ENCODE measurements at places on chromosomes 1 and 21.

GRCh38 chr1:9207086-9207485 lies 27.5 kb upstream of the H6PD start:
- DNase-seq: no peak

GRCh38 chr1:17909634-17910033 lies 154.5 kb downstream of the ACTL8 start:
- DNase-seq: no peak

DNA sequence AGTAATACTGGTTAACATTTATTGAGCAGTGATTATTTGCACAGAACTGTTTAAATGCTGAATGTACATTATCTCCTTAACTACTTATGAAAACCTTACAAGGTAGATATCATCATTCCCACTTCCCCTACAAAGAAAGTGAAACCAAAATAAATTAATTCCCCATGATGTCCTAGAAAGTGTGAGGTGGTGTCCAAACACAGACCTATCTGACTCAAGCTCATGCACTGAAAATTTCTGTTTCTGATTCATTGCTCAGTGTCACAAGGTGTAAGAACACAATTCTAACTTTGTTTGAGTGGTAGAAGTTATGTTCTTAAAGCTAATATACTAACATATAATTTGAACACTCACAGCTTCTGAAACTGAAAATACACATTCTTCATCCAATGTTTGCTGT lies 178.7 kb downstream of the MRPL39 start:
- no peak for DNase-seq

- no peak for DNase-seq
Measured at GRCh38 chr1:243293941-243294722, 38.3 kb downstream of the SDCCAG8 start.

DNA sequence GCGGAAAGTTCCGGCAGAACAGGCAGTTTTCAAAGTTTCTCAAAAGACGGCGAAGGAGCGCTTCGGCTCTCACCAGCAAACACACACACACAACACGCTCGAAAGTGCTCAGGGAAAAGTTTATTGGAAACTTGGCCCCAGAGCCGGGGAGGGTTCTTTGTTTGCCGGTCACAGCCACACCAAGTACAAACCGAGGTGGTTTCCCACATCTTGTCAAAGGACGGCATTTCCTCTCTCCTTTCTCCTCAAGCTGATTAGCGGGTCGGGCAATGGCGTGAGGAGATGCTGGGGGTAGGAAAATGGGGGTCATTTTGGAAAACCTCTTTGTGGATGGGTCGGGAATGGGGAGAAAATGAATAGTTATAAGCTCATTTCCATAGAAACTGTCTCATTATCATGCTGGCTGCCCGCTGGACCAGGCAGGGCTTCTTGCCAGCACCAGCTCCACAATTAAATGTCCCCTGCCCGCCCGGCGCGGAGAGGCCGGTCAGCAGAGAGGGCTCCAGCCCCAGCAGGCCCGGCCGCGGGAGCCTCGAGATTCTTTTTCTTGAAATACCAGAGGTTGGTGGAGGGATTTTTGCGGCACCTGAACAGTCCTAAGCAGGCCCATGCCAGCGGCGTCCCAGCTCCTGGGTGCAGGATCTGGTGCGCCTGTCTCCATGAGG lies 92.3 kb downstream of the PRDM16 start:
- DNase-seq: no peak

- DNase-seq: peak; percentile 55
Measured at GRCh38 chr1:207017615-207018559, 14.7 kb downstream of the C1orf116 start.

DNA sequence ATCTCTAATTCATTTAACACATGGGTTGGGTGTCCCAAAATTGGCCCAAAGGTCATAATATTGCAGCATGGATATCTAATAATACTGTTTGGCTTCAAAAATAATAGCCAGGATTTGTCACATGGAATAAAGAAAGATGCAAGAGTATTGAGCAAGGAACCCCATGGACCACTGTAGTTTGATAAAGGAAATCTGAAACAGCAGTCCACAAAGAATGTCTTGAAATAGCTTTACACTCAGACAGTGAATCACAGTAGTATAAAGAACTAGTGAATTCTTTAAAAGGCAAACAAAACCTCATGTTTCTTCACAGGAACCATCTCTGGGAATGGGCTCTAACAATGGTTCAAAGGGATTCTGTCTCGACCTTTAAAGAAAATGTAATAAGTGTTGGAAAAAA lies 576.1 kb upstream of the ZRANB2 start:
- DNase-seq: no peak

GRCh38 chr21:28228636-28228995 lies 764.1 kb downstream of the LTN1 start:
- DNase-seq: no peak

- no peak for DNase-seq
Measured at GRCh38 chr1:3192361-3192760, 123.4 kb downstream of the PRDM16 start.

DNA sequence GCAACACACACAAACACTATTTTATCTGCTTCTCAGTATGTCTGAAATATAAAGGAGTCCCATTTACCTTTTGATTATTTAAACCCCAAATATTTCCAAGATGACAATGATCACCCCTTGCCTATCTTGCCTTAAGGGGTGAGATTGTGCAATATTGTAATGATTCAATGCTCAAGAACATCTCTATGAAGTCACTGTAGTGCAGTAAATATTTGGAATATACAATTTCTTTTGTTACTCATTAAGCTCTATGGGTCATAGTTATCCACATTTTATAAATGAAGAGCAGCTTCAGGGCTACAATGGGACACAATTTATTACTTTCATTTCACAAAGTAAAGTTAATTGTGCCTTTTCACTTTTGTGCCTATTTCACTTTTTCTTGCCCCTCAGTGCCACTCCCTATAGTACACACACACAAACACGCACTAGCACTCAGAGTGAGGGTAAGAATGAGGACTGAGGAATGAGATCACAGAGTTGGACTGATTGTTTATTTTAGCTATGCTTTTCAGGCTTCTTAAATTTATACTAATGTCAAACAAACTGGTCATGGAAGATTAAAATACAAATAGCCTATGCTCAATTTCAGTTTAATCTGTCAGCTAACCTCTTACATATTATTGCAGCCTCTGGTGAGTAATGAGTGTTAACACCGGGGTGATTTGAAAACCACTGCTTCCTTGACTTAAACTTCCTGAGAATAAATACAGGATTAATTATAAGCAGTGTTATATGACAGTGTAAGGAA lies 521.0 kb upstream of the B3GALT2 start:
- no peak for DNase-seq

GRCh38 chr1:203464226-203464625 lies 11.4 kb upstream of the PRELP start:
- no peak for DNase-seq

GRCh38 chr1:70966018-70966638 lies 81.5 kb downstream of the PTGER3 start:
- peak; percentile 30 for DNase-seq

DNA sequence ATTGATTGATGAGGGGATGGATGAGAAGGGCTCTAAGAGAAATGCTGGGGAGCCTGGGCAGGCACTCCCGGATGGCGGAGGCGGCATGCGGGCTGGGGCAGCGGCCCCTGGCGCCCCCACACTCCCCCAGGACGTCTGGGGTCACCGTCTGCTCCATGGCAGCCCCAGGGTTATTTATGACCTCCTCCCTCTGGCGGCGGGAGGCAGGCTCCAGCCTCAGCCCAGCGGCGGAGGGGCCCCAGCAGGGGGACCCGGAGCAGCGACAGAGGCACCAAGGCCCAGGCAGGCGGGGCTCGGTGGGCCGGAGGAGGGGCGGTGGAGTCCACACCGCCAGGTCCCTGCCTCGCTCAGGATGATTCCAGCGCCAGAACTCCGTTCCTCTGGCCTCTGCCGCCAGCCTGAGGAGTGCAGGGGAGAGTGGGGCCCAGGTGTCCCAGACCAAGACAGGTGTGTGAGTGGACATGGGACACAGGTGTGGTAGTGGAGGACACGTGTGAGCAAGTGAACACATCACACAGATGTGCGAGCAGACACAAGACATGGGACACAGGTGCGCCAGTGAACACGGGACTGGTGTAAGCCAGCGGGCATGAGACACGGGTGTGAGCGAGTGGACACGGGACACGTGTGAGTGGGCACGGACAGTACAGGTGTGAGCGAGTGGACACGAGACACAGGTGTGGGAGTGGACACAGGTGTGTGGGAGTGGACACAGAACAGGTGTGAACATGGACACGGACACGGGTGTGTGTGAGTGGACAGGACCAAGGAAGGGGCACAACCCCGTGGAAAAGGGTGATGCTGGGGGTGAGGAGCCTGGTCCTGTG lies 2.5 kb upstream of the SAMD11 start:
- DNase-seq: peak; percentile 93

- peak; percentile 88 for DNase-seq
Measured at GRCh38 chr1:1019122-1019999, 559 bp upstream of the AGRN start.

DNA sequence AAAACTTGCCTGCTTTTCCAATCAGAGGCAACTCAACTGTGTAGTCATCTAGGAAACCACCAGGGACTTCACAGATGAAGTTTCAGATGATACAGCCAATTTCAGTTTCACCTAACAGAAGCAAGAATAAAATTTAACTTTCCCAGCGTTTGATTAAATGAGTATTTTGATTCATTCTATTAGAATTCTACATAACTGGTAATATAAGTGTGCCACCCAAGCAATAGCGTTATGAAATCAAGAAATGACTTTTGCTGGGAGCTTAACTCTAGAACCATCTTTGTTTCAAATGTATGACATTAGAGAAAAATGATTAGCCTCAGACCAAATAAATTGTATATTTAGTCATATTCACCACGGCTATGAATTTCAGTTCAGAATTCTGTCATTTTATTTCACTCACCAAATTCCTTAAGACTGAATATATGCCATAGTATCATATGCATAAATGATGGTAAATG lies 239.3 kb downstream of the NRIP1 start:
- no peak for DNase-seq

- DNase-seq: no peak
Measured at GRCh38 chr1:224448453-224449017, 13.9 kb upstream of the WDR26 start.

- DNase-seq: peak; percentile 27
Measured at GRCh38 chr1:237879195-237879594, 11.5 kb downstream of the ZP4 start.

DNA sequence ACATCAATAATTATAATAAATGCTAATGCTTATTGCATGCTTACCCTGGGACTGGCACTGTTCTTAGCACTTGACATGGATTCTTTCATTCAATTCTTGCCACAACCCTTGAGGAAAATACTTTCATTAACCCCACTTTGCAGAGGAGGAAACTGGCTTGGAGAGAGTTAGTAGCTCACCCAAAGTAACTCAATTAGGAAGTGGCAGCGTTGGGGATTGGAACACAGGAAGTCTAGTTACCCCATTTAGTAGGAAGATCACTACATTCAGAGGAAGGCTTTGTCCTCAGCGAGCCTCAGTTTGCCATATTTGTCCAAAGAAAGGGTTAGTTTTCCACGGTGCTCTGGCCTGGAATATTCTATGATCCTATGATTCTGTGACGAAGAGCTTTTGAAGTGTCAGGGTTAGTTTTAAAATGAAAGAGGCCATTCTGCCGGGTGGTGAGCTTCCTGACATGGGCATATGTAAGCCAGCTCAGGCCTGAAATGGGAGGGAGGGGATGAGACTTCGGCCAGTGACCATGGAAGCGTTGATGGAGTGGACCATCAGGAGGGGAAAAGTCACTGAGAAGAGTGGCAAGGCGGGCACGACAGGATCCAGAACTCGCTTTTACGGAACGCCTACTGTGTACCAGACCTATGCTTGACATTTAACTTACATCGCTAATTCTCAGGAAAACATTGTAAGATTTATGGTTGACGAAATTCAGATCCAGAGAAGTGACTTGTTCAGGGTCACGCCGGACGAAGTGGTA lies 28.2 kb upstream of the EPB41 start:
- DNase-seq: peak; percentile 53

DNA sequence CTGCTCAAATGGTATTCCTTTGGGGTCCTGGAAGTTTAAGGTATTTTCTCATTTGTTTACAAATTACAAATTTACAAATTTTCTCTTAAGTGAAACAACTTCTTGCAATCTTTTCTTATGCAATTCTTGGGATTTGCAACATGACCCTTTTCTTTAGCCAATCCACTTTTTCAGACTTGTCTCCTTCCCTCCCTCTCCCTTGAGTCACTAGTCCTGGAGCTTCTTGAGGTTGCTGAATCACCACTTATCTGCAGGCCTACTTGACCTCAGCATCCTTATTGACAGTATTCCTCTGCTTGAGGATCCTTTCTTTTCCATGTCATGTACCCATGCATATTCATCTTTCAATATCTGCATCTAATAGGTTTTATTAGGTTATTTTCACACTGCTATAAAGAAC lies 302.8 kb upstream of the ADAMTS5 start:
- DNase-seq: no peak

- DNase-seq: no peak
Measured at GRCh38 chr1:221448585-221449175, 293.2 kb downstream of the DUSP10 start.

DNA sequence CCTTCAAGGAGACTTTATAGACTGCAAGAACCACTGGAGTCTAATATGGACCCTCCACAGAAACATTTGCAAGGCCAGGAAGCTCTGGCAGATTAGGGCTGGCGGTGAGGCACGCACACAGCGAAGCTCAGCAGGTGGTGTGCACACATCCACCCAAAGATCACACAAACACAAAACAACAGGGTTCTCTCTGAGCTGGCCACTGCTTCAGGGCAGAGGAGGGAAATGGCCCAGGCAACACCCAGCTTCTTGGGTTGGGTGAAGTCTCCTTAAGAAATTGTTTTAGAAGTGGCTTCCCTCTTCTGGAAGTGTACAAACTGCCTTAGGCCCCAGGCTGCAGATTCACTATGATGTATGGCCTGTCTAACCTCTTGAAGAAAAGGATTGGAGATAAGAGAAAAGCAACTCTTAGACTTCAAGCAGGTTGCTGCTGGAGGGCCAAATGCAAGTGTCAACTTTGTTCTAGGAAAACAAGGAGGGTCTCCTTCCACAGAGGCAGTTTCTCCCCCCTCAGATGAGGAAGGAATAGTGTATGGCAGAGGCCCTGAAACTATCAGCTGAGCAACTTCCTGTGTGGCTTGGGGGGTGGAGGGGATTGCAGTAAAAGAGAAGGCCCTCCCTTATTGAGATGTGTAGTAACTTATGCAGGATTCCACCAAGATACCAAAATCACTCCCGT lies 2.0 kb downstream of the RCSD1 start:
- DNase-seq: no peak
